ENCODE measurements at places on chromosomes 12 and 14.

GRCh38 chr12:62604871-62605270 is 138.2 kb downstream of the MON2 start:
- DNase-seq: no peak

DNA sequence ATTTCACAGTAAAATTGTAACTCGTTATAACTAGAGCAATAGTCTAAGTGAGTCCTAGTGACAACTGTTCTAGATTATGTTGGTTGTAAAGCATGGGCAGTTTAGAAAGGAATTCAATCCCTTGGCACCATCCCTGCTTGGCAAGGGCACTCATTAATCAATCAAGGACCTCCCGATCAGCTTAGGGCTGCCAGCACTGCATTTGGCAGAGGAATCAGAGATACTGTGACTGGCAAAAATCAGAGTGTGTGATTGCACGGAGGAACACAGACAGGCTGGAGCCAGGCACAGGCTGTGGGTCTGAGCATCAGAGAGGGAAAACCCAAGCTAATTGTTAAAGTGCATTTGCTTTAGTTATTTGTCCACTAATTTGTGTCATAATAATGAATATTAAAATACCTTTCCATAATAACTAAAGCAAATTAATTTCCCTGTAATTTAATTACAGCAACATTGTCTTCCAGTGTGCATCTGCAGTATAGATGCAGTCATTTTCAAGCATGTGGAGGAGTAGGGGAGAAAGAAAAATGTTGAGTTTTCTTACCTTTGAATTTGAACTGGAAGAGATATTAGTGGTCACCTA is 3.2 kb upstream of the EGLN3 start:
- no peak for DNase-seq

DNA sequence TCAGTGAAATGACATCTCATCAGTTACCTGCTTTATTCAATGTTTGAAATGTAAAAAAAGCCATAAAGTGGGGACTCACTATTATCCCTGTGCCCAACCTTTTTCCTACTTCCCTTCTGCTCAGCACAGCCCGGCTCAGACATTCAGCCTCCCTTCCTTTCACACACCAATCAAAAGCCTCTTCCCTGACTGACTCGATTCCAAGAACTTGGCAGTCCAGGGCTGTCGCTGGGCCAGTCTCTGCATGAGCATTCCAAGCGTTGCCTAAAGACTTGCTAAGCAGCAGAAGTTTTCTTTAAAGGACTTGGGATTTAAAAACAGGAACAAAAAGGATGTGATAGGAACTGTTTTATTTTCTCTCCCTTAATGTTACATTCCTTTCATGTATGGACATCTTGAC is 22.7 kb downstream of the ITPR2 start:
- no peak for DNase-seq

DNA sequence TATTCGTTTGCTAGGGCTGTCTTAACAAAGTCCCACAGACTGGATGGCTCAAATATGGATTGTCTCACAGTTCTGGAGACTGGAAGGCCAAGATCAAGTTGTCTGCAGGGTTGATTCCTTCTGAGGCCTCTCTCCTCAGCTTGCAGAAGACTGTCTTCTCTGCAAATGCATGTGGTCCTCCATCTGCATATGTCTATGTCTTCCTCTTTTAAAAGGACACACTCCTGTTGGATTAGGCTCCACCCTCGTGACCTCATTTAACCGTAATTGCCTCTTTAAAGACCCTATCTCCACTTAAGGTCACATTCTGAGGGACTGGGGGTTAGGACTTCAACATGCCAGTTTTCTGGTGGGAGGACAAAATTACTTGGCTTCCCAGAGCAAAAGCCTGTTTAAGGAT is 123.3 kb downstream of the SLC38A6 start:
- DNase-seq: no peak

Measured in GM12891 (cell line).